ENCODE measurements at places on chromosomes 3 and 15. TPM values are rescaled to one million over a fixed set of nuclear protein-coding genes. Genes with fewer than 3 reads are reported as not detected.

GRCh38 chr15:98321896-98322295 is 326.4 kb upstream of the IGF1R start:
- DNase-seq = no peak

- DNase-seq = no peak
Measured at GRCh38 chr3:174243171-174243570, 616.0 kb upstream of the NAALADL2 start.

- no peak for DNase-seq
Measured at GRCh38 chr3:149934524-149934923, 36.2 kb downstream of the PFN2 start.

The SUSD5 gene
- 1.4 TPM for total RNA-seq

The RHOV gene
- total RNA-seq = not detected

The KNG1 gene
- 0.37 TPM for total RNA-seq

The RTP3 gene
- total RNA-seq = not detected

The RYR3 gene
- 0.02 TPM for total RNA-seq

The GPR27 gene
- total RNA-seq = 4.4 TPM

Data from left ventricle myocardium superior (tissue), 1 donor.